ENCODE measurements at places on chromosomes 11 and 22.

GRCh38 chr11:112902361-112903011 is 58.7 kb upstream of the NCAM1 start:
- no peak for DNase-seq

DNA sequence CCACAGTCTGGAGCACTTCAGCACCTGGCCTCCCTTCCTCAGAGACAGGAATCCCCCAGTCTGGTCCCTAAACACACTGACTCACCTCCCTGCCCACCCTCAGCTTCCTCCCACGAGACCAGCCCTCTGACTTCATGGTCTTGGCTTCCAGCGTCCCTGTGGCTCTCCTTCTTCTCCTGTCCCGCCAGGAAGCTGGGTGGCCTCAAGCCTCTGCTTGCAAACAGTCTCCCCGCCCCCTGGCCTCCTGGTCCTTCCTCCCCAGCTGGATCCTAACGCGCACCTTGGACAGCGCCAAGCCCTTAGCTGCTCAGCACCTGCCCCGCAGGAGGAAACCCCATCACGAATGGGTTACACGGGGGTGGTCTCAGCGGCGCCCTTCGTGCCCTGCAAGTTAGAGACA is 4.5 kb downstream of the NCF4 start:
- no peak for DNase-seq

DNA sequence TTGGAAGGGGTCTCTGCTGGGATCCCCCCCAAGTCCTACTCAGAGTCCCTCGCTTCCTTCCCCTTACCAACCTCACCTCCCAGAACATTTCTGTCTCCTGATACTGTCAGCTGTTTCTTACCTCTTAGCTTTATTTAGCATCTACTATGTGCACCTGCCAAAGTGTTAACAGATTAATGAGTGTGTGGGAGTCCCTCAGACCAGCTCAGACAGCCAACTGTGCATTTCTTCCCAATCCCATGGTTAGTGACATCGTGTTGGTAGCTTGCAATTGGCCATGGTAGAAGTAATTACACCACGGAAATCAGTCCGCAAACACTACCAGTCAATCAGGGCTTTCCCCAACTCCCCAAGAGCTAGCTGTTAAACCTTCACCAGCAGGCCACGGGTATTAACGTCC is 150.6 kb downstream of the DSCAML1 start:
- no peak for DNase-seq

DNA sequence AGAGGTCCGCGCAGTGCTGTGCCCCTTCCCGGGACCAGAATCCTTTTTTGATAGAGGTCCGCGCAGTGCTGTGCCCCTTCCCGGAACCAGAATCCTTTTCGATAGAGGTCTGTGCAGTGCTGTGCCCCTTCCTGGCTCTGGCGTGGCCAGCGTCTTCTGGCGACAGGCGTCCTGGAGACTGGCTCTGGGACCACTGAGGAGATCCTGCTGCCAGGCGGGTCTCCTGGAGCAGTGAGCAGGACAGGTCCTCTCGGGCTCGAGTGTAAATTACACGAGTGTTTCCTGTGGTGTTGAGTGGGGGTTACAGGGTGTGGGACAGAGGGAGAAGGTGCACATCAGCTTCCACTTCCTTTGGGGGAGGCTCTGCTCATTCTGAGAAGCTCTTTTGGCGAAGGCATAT is 98.1 kb downstream of the TBC1D22A start:
- no peak for DNase-seq

- DNase-seq: no peak
These were observed 106.4 kb downstream of the EHF start for GRCh38 chr11:34727228-34727737.

DNA sequence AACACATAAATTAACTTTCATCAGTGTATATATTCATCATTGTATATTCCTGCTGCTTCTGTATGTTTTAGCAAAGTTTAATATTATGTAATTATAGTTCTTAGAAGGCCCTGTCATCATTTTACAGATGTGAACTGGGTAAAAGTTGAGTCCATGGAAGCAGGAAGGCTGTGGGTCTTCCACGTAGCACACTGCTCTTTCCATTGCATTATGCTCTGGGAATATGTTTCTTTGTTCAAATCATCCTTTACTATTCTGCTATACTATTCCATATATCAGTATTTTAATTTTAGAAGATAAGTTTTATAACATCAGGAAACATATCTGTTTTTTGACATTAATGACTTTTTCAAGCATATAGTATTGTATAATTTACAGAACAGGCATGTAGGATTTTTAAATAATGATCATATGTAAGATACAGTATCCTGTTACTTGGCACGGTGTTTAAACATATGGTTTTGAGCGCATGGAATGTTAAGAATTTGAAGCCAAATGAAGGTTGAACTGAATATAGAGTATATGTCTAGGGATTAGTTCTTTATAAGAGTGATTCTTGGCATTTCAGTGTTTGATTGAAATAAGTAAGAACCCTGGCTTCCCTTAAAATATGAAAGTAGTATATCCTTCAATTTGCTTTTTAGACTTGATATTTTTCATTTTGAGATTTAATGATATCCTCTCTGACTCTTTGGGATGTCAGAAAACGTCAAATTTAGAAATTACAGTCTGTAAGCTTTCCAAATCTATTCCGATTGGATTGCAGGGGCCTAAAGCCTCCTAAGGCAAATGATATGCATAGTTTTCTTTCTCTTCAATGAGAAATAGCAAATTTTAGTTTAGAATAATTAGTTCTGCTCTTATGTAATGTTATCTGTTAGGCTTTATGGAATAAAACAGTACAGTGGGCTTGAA is 8.6 kb downstream of the CCDC81 start:
- DNase-seq: no peak

DNA sequence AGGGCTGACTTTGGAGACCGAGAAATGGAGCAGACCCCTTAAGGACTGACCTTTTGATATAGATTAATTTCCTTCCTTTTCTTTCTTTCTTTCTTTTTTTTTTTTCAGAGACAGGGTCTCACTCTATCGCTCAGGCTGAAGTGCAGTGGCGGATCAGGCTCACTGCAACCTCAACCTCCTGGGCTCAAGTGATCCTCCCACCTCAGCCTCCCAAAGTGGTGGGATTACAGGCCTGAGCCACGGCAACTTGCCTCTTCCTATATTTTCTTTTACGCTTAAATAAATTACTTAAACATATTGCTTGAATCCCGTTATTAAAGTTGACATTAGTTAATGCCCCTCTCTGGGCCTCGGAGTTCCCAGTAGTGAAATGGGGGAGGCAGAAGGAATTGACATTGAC is 350 bp upstream of the KCTD14 start:
- no peak for DNase-seq

DNA sequence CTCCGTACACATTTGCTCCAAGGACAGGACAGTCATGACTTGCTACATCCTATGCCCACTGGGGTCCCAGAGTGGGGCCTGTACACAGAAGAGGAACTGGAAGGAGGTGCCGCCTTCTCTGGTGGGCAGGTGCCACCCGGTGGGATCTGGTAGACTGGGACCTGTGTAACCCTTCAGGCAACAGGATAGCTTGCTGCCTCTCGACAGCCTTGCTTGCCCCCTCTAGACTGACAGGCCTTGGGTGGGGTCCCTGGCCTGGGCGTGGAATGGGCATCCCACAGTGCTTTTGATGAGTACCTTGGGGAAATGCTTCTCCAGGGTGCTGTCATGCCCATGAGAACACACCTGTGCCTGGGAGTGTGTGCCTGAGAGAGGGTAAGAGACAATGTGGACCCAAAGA is 15.8 kb downstream of the SHANK3 start:
- DNase-seq: no peak

- DNase-seq: no peak
These were observed 1480.4 kb downstream of the FAM181B start for GRCh38 chr11:81253244-81253643.
